ENCODE measurements at places on chromosomes 2 and 18.

- no peak for DNase-seq
Observed at GRCh38 chr2:233089851-233090250, 29.7 kb downstream of the INPP5D start.

DNA sequence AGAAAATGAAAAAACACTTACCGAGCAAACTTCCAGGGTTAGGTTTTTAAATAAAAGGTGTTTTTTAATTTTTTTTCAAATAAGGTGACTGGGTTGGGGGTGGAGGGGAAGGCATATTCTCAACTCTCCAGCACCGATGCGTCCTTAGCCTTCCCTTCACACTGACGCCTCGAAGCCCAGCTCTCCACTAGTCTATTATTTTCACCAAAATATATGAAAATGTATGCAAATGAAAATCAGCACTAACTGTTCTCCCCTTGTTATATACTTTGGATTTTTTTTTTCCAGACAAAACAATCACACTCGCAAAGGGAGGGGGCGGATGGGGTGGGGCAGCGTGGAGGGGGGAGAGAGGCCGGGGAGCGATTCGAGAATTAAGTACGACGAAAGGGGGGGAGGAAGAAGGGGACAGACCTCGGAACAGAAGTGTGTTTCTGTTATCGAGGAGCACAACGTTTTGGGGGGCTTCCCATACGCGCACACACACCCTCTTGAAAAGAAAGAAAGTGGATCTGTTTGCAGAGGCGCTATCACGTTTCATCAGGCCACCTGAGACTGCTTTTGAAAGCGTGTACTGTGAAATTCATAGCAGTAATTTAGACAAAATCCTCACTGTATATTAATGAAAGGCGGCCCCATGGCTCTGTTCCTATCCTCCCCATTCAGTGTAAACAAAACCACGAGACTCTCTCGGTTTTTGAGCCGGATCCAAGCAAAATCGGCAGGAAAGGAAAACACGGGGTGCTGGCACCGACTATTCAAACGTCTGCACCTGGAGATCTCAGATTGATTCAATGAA lies 2.4 kb upstream of the POU3F3 start:
- DNase-seq = no peak

DNA sequence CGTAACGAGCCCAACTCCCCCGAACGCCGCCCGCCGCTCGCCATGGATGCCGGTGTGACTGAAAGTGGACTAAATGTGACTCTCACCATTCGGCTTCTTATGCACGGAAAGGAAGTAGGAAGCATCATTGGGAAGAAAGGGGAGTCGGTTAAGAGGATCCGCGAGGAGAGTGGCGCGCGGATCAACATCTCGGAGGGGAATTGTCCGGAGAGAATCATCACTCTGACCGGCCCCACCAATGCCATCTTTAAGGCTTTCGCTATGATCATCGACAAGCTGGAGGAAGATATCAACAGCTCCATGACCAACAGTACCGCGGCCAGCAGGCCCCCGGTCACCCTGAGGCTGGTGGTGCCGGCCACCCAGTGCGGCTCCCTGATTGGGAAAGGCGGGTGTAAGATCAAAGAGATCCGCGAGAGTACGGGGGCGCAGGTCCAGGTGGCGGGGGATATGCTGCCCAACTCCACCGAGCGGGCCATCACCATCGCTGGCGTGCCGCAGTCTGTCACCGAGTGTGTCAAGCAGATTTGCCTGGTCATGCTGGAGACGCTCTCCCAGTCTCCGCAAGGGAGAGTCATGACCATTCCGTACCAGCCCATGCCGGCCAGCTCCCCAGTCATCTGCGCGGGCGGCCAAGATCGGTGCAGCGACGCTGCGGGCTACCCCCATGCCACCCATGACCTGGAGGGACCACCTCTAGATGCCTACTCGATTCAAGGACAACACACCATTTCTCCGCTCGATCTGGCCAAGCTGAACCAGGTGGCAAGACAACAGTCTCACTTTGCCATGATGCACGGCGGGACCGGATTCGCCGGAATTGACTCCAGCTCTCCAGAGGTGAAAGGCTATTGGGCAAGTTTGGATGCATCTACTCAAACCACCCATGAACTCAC lies 673 bp downstream of the PCBP1 start:
- no peak for DNase-seq

DNA sequence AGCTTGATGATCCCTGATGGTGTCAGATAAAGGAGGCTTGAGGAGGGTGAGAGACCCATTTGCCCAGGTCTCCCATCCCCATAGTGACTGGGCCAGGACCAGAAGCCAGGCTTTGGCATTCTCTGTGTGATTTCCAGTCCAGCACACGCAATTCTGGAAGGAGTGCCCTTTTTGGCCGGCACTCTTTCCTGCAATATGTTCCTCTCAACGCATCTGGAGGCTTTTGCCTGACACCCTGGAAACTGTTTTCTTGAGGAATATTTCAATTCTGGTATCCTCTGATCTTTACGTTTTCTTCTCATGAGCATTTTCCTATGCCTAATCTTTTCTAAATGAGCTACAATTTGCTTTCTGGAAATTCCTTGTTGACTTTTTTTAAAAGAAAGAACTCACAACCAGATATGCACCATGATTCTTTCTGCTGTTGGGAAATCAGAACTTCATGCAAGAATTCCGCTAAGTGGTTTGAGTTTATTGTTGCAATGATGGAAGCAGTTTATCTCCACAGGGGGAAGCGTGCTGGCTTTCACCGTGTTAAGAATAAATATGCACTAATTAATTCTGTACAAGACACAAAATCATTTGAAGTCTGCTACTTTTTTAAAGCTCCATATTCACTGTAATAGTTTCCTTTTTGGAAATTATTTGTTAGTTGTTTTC lies 143.7 kb downstream of the NAPG start:
- no peak for DNase-seq

- no peak for DNase-seq
Observed at GRCh38 chr18:3758531-3758930, 308.6 kb downstream of the TGIF1 start.

DNA sequence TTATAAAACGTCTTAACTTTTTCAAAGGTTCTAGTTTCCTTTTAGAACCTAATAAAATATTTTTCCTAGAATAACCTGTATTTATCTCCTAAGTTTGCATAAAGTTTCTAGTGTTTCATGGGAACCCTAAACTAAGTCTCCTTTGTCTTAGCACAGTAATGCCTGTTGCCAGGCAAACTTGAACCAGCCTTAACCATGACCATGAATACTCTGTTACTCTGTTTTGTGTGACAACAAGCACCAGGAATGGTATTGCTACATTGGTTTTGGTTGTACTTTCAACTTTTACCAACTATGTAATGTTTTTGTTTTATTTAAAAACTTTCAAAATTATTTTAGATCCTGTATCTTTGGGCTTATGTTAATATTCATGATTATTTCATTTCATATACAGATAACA lies 137.6 kb downstream of the CERS6 start:
- DNase-seq = no peak

- no peak for DNase-seq
Observed at GRCh38 chr2:240954436-240955305, 43.7 kb upstream of the SNED1 start.
